Suppressor macrophage treated with lipopolysaccharide for 1 hour (primary cell): ENCODE measurements at places on chromosomes 7 and 10.

- no peak for DNase-seq
Observed at GRCh38 chr10:19941206-19941880, 125.1 kb downstream of the PLXDC2 start.

- no peak for DNase-seq
Observed at GRCh38 chr10:38094927-38095574, 914 bp downstream of the ZNF37A start.

GRCh38 chr10:125631806-125632205 is 51.2 kb downstream of the TEX36 start:
- no peak for DNase-seq

- no peak for DNase-seq
Observed at GRCh38 chr7:116942504-116942903, 10.8 kb upstream of the ST7 start.

DNA sequence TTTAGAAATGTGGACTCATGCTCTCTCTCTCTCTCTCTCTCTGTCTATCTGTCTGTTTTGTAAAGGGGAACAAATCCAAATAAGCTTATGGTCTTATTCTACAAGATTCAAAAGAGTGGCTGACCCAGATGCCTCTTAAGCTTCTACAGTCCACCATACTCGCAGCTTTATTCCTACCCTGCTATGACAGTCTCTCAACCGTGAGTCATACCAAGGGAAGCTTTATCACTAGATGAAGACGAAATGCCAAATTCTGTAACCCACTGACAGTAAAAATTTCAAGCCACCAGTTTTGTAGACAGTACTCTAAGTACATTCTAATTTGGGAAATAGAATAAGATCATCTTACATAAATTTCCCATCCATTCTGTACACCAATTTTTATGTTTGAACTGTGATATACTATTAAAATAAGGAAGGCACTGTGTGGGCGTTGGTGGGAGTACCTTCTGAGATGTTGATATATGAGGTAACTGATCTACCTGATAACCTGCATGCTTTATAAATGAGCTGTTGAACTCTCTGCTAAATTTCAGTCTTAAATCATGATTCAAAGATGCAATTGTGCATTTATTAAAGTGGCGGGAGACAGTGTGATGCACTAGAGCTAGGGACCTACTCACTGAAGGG is 153.2 kb downstream of the KLF6 start:
- no peak for DNase-seq

GRCh38 chr7:67387851-67388250 is 391.2 kb downstream of the TYW1 start:
- DNase-seq: no peak
